ENCODE measurements at places on chromosomes 16 and 17. TPM values are rescaled to one million over a fixed set of nuclear protein-coding genes. Genes with fewer than 3 reads are reported as not detected.

GRCh38 chr16:89431630-89432029, 58.7 kb downstream of the ANKRD11 start:
- DNase-seq, result no peak

DNA sequence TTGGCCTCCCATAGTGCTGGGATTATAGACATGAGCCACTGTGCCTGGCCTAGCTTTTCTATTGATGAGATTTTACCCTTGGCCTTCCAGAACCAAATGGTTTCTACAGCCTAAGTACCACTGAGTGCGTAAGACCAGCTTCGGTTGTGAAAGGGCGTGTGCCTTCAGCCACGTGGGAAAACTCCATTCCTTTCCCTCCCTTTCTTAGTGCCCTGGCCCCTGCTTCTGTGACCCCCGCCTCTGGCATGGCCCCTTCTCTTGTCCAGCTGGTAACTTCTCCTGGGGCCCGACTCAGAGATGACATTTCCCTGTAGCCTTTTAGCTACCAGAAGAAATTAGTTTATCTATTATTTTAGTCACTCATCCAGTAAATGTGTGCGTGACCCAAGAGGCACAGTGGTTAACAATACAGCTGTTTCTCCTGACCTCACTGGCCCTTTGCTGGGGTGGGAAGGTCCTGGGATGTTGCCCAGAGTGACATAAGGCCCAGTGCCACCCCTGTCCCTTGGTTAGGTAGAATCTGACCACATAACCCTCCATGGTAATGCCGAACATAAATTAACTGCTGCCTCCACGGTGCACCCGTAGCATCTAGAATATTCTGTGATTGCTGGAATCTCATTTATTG, 97.3 kb downstream of the PLCG2 start:
- DNase-seq, result no peak

DNA sequence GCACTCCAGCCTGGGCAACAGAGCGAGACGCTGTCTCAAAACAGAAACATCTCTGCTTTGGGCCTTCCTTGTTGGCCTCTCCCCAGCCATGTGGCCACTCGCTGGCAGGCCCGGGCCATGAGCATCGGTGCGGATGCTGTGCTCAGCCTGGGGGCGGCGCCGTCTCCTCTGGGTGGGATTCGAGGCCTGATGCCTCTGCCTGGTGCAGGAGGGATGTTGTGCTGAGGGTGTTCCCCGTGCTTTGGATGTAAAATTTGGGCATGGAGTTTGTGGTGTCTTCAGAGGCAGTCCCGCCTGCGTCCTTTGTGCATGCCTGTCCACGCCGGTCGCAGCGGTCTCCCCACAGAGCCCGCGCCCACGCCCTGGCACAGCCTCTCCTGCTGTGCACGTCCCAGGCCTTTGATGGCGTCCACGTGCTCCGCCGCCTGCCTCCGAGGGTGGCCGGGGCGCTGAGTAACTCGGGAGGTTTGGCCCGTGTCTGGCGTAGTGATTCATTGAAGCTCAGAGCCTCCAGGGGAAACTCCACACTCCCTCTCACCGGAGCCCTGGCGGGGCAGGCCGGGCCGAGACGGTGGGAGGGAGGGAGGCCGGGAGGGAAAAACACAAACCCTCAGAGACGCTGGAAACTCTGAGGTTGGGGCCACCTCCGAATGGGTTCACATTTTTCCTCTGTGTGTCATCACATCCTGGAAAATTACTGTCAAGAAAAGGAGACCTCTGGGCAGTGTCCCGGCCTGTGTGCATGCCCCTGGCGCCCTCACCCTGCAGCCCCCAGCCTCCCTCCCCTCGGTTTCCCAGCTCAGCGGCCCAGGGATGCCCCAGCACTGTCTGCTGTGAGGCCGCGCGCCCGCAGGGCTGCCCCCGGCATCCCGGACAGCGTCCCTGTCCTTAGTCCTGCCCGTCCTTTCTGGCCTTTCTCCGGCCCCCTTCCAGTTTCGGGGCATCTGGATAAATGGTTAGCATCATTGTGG, 19.0 kb downstream of the CENPX start:
- peak; percentile 23 for DNase-seq

DNA sequence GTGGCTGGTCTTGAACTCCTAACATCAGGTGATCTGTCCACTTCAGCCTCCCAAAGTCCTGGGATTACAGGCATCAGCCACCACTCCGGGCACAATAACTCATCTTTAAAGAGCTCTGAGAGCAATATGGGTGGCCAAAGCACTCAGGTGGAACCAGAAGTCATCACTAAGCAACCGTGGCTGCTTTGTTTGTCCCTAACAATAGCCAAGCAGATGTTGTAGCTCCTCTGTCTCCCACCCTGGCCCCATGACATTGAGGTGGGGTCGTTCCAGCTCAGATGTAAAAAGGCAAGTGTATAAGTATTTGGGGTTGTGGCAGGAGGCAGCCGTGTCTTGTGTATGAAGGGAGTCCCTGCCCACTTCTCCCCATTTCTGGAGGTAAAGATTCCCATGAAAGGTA, 3.7 kb upstream of the SCIMP start:
- DNase-seq, result no peak

DNA sequence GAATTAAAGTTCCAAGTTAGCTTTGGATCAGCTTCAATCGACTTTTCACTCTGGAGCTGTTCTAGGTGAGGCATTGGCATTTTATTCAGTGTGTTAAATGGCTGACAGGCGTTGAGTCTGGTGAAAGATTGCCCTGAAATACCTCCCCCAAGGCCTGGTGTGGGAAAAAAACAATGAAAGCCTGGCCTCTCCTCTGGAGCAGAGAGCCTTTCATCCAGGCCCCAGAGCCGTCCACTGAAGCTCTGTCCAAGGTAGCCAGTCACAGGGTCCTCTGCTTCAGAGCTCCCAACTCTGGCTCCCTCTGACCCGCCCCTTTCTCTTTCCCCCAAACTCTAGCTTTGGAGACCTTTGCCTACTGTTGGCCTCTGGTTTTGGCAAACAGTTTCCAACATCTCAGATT, 123.6 kb upstream of the CRHR1 start:
- no peak for DNase-seq

Gene TBX4
- total RNA-seq, result not detected

Gene IRX6
- not detected for total RNA-seq

Gene RILP
- total RNA-seq, result 6.1 TPM

All from activated CD8-positive, alpha-beta T cell treated with anti-CD3 and anti-CD28 coated beads for 36 hours (primary cell).